Psoas muscle (tissue), 8 donors: ENCODE measurements at places on chromosomes 12 and 14.

- DNase-seq: no peak
Measured at GRCh38 chr12:131758016-131758739, 47.3 kb downstream of the SFSWAP start.

- no peak for DNase-seq
Measured at GRCh38 chr14:57686304-57686703, 179.6 kb downstream of the SLC35F4 start.

GRCh38 chr14:33309106-33309505 lies 370.4 kb downstream of the NPAS3 start:
- no peak for DNase-seq

DNA sequence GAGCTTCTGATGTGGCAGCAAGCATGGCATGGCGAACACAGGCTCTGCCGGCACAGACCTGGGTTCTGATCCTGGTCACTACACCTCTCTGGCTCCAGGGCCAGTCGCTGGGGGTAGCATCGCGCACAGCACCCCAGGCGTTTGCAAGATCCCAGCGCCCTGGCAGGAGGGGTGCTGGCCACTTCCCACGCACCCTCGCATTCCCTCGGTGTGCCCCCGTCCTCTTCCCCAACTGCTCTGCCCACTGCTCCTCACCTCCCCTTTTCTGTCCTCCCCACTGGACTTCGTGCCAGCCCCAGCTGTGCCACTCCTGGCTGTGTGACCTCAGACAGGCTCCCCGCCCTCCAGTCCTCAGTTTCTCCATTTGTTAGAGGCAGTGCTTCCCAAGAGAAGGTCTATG lies 2.8 kb downstream of the CDK2AP1 start:
- no peak for DNase-seq

DNA sequence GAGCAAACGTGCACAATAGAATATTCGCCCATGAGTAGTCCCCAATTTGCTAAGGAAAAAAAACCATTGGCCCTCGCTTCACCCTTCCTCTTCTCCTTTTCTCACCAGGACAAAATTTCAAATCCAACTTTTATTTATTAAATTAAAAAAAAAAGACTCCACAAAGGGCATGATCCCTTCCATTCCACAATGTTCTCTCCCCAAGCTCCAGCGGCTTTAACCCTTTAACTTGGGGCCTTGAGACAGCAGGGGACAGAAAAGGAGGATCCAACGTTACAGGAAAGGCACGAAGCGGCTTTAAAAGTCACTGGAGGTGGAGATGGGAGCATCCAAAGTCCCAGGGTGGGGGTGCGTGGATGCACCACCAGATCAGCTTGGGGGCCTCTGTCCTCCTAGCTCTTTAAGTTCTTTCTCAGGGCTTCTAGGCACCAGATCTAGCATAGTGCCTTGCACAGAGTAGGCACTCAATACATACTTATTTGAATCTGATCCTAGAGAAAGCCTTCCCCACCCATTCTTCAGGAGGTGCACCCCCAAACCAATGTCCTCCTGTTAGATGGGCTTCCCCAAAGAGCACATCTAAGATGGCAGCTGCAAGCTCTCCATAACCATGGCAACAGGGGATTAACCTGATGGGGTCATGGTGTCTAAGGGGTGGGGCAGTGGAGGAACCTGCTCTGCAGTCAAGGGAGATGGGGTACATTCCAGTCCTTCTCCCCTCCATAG lies 5.2 kb upstream of the AAAS start:
- DNase-seq: no peak

DNA sequence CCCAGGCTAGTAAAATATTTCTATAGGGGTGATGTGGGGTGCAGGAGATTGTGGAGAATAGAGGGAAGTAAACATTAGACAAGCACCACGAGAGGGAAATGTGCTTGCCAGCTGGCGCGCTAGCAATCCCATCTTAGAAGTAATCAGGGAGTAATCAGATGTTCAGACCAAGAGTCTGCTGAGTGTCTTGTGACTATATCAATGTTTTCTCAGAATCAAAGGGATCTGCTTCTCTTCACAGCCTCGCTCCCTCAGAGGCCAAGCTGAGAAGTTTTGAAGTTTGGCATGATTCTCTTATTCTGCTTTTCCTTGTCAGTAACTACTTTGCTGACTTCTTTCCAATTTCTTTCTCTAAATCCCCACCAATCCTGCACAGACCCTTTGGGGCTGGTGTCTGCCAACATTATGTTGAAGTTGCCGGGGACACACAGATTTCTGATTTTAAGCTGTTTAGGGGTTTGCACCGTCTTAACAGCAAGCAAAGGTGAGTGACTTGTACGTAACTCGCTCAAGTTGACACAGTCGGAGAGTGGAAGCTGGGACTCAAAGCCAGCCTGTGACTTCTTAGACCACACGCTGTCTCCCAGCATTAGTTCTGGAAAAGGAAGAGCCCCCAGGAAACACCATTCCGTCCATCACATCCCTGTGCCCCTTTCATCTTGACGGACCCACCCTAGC lies 22.0 kb upstream of the TSPAN9 start:
- DNase-seq: no peak

GRCh38 chr12:5197656-5198055 lies 154.0 kb downstream of the KCNA5 start:
- no peak for DNase-seq

DNA sequence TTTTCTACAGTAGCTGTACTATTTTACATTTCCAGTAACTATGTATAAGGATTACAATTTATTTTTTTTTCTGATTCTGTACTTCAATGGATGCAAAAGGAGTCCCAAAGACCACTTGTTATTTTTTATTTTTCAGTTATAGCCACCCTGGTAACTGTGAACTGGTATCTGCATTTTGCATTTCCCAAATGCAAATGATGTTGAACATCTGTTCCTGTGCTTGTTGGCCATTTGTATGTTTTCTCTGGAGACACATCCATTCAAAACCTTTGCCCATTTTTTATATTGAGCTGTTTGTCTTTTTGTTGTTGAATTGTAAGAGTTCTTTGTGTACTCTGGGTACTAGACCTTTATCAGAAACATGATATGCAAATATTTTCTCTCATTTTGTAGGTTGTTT lies 485.6 kb downstream of the LRIG3 start:
- no peak for DNase-seq

DNA sequence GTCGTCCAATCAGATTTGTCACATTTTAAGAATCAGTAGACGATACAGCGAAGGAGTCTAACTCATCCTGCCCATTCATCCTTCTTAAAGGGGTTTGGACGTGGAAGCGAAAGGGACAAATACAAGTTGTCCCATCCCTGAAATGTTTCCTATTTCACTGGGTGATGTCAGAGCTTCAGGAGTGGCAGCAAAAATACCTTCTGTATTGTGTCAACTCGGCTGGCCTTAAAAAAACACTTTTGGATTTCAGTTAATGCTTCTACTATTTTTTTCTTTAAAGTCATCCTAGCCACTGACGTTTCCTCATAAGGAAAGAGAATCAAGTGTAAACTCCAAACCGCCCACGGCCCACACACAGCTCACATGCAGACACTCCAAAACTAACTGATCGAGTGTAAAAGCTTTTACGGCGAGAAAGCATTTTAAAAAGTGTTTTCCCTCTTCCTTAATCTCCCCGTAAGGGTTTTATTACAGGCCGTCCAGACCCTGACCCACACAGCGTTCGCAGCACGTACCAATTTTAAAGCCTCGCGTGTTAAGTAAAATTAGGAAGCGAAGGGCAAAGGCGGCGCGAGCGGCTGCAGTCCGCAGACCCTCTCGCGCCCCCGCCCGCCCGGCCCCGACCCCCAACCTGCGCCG lies 593 bp downstream of the CFL2 start:
- DNase-seq: peak; percentile 71

DNA sequence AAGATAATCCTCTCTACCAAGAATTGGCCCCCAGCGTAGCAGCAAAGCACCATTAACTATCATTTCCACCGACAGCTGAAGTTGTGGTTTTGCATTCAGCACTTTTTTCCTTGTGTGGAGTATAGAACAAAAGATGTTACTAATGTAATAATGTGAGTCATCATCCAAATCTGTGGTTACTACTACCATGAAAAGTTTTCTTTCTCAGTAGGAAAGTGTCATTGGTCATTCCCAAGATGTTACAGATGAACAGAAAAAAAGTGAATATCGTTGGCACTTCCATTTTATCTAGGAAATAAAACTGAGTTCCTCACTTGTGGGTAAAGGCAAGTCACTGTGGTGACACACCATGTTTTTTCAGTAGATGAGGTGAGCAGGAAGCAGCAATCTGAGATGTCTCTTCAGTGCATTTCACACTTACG lies 30.3 kb upstream of the IFNG start:
- no peak for DNase-seq

- DNase-seq: no peak
Measured at GRCh38 chr14:77319422-77319821, 1.3 kb downstream of the POMT2 start.

DNA sequence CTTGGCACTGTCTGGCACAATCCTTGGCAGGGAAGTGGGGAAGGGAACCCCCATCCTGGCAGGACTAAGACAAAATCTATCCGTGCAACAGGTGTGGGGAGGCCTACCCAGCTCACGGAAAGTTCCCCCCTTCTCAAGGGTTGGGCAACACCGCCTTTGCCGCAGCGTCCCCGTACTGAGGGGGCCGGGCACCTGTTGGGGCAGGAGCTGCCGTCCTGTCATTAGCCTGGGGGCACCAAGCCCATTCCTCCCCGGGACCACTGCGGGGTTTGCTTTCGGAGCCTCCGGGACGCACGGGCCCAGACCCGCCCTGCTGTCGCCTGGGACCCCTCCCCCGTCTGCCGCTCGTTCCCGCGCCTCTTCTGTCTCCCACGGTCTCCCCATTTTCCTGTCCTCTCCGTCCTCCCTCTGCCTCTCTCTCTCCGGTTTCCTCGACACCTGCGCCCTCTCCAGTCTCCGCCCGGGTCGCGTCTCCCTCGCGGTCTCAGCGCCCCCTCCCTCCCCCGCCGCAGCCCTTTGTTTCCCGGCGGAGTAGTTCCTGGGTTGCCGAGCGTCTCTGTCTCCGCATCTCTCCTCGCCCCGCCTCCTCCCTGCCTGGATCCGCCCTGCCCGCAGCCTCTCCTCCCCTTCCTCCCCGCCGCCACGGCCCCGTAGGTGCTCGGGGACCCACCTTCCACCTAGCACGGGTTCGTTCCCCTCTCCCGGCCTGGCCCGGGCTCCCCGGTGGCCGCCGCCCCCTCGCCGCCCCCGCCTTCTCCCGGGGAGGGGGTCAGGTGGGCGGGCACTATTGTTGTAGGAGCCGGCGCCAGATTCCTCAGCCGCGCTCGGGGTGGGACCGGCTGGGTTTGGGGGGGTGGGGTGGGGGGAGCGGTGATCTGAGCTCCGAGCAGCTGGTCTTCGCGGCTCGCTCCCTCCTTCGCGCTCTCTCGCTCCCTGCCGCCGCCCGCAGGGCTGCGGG lies at the start of gene CACNB3:
CACNB3 (plus strand) TSS at position 624 of the 958 bp plus-strand sequence. CDS start 434 bp downstream, outside the sequence.
- DNase-seq: peak; percentile 81

DNA sequence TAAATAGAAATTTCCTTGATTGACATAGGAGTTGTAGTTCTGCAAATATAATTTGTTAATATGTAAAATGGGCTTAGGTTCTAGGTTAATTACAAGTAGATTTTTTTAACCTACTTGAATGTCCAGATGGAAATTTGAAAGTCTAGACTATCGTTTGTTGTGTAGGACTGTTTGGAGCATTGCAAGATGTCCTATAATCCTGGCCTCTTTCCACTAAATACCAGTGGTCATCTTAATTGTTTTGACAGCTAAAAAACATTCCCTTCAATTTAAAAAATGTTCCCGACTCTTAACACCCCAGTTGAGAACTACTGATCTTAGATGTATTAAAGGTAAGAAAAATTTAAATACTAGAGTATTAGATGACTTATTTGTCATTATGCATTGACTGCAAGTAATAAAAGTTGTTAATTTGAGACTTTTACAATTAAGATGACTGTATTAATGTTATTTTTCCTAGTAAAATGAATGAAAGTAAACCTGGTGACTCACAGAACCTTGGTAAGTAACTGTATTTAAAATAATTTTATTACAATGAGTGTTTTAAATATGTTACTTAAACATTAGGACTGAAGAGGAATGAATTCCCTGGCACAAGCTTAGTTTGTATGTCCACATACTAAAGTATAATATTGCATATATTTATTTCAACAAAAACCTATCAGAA lies 21.8 kb downstream of the G2E3 start:
- no peak for DNase-seq

DNA sequence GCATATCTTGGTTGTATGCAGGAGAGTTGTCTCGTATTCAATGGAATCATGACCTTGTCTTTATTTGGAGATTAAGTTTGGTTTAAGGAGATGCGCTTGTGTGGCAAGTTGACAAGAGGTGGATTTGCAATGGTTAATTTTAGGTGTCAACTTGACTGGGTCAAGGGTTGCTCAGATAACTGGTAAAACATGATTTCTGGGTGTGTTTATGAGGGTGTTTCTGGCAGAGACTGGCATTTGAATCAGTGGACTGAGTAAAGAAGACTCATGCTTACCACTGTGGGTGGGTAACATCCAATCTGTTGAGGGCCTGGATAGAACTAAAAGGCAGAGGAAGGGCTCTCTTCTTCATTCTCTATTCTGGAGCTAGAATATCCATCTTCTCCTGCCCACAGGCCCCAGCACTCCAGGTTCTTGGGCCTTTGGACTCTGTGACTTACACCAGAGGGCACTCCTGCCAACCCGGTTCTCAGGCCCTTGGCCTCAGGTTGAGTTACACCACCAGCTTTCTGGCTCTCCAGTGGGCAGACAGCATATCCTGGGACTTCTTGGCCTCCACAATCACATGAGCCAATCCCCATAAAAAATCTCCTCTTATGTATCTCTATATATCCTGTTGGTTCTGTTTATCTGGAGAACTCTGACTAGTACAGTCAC lies 141.5 kb upstream of the ARID2 start:
- DNase-seq: peak; percentile 14

- DNase-seq: no peak
Measured at GRCh38 chr12:6084261-6084968, 40.1 kb downstream of the VWF start.

GRCh38 chr14:104817930-104818713 lies 17.2 kb downstream of the ZBTB42 start:
- no peak for DNase-seq
